ENCODE measurements at places on chromosomes 13 and 19.

DNA sequence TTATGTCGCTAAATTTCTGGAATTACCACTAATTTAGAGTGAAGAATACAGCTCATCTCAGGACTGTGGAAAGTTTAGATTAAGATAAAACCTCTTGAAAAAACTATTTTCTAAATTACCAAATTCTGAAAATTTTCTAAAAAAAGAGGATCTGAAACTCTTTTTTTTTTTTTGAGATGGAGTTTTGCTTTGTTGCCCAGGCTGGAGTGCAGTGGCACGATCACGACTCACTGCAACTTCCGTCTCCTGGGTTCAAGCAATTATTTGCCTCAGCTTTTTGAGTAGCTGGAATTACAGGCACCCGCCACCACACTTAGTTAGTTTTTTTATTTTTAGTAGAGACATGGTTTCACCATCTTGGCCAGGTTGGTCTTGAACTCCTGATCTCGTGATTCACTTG is 16.6 kb upstream of the ZNF253 start:
- DNase-seq, result no peak

DNA sequence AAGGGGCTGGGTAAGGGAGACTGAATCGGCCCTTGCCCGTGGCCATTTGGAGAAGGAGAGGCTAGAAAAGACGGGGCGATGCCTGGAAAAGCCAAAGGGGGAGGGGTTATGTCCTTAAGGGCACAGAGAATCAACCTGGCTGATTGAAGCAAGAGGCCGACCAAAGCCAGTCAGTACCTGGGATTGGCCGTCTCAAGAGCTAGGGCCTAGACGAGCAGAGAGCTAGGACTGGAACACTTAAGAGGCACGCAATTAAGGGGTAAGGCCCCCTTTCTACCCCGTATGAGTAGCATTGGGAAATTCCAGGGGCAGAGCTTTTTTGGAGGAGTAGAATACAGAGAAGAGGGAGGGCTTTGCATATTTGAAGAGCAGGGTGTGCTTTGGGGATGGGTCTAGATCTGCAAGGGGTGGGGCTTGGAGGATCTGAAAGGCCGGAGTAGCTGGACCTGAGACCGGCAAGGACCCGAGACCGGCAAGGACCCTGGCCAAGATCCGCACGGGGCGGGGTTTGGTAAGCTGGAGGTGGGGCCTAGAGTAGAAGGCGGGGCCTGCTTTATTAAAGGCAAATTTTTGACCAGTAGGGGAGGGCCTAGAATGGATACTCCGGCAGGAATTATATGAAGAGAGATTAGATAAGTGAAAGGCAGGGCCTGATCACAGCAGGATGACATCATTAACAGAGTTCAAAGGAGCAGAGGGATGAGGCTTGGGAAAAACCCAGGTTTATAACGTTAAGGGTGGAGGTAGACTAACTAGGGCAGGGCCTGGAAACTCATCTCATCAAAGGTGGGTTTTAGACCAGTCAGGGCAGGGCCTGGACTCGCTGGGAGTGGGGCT is 10.7 kb upstream of the CACNG6 start:
- DNase-seq, result no peak

- DNase-seq, result no peak
Observed at GRCh38 chr13:76351541-76352229, 534.5 kb downstream of the KCTD12 start.

DNA sequence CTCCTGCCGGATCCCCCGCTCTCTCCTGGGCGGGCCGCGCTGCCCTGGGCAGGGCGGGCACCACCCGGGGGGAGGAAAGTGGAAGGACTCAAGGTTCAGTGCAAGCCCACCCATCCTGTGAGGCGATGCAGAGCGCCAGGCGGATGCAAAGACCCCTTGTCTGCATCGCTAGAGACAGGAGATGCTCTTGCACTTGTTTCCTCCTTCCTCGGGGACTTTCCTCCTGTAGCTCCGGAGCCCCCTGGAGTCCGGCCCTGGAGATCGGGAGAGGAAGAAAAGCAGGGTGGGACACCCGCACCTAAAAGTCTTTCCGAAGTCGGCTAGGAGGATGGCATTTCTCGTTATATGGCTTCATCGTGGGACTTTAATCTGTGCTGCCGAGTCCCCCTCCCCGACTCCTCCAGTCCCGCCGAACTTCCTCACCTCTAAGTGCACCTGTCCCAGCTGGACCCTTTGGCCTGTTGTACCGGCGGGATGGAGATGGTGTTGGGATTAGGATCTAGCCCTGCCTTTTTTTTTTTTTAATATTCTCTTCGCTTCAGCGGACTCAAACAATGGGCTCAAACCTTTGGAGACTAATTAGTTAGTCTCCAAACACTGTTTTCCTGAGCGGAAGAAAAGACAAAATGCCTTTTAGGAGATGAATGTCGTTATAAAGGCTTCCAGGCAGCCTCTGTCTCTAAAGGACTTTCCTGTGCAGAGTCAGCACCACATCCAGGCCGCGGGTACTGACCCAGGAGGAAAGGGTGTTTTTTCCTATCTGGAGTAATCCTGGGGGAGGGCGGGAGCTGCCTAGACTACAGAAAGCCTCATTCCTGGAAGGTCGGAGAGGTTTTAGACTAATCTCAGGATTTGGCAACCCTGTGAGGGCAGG is 725 bp downstream of the FAM124A start:
- DNase-seq, result no peak

DNA sequence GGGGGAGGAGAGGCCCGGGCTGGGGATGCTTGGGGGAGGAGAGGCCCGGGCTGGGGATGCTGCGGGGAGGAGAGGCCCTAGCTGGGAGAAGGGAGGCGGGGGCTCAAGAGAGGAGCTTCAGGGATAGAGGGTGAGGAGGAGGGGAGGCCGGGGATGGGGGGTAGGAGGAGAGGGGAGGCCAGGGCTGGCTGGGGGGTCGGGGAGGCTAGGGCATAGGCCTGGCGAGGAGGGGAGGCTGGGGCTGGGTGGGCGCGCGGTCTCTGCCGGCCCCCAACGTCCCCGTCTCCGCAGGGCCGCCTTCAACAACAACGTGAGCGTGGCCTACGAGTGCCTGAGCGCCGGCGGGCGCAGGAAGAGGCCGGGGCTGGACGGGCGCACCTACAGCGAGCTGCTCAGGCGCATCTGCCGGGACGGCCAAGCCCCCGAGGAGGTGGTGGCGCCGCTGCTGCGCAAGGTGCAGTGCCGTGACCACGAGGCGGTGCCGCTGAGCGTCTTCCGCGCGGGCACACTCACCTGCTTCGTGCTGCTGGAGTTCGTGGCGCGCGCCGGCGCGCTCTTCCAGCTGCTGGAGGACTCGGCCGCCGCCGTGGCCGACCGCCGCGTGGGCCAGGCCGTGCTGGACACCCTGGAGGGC is 11.4 kb downstream of the TPGS1 start:
- DNase-seq, result no peak

DNA sequence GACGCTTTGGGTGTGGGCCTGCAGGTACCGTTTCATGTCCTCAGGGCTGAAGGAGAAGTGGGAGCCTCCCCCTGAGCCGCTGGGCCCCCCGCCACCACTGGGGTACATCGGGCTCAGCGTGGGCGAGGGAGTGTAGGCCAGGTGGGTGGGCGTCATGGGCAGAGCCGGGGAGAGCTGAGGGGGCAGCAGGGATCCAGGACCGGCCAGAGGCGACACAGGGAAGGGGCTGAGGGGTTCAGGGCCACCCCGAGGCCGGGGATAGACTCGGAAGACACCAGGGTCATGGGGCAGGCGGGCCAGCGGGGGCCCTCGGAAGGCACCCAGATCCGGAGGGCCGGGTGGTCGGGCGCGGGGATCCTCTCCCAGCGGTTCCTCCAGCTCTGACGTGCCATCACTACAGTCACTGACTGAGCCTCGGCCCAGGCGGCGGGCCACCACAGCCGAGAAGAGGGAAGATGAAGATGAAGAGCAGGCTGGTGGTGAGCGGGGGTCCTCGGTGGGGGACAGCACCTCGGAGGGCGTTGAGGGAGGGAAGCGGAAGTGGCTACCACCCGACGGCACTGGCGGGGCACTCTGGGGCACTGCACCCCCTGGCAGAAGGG is 5.7 kb downstream of the ERF start:
- no peak for DNase-seq

DNA sequence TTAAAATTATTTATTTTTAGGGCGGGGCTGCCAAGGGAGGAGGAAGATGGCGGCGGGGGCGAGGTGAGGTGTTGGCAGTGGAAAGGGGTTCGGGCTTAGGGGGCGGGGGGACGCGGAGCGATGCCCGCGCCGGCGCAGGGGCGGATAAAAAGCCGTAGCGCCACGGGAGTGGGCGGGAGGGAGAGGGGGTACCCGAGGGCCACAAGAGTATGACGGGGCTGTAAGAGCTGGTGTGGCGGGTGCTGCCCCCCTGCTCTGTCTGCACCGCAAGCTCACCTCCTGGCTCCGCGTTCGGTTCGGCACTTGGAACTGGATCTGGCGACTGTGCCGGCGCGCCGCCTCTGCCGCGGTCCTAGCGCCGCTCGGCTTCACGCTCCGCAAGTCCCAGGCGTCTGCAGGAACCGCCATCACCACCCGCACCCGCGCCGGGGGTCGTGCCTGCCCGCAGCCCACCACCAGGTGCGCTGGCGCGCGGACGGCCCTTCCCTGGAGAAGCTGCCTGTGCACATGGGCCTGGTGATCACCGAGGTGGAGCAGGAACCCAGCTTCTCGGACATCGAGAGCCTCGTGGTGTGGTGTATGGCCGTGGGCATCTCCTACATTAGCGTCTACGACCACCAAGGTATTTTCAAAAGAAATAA is 265.2 kb upstream of the SGCG start:
- DNase-seq, result peak; percentile 41

- DNase-seq, result no peak
Observed at GRCh38 chr19:39937787-39938186, 3.4 kb upstream of the FCGBP start.

DNA sequence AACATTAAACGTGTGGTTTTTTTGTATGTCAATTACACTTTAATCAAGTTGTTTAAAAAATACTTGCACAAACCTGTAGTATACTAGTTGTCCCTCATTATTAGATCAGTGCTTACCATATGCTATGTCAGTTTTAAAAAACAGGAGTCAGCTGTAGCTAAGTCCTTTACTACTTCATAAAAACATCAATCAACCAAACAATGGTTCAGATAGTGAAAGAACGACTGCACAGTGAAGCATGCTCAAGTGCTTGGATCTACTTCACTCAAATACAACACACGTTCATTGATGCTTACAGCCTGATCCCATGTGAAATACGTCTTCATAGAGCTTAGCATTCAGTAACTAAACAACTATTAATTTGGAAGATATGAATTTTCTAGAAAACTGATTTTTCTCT is 225.0 kb downstream of the FGF14 start:
- no peak for DNase-seq

DNA sequence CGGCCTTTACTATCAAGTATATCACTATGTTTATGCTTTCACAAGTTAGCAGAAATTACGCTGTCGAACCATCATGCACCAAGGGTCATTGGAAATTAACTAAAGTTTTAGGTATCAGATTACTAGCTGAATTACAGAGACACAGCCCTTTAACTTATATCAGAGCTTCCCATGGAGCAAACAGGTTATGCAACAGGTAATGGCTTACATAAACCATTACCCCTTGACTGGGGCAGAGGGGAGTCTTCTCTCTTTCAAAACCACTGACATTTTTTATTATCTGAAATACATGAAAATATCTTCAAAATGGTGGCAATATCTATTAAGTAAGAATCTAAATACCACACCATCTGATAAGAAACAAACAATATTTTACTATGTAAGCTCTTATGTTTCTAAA is 1692.9 kb upstream of the SLC10A2 start:
- no peak for DNase-seq

GRCh38 chr13:92354583-92354982 is 872.0 kb upstream of the GPC6 start:
- DNase-seq, result no peak

DNA sequence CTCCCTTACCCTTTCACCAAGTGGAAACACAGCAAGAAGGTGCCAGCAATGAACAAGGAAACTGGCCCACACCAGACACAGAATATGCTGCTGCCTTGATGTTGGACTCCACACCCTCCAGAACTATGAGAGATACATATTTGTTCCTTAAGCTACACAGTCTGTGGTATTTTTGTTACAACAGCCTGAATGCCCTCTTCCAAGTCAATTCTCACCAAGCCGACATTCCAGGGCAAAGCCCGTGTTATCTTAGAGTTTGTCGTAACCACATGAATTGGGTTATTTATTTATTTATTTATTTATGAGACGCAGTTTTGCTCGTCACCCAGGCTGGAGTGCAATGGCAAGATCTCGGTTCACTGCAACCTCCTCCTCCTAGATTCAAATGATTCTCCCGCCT is 14.9 kb downstream of the FGF21 start:
- no peak for DNase-seq

DNA sequence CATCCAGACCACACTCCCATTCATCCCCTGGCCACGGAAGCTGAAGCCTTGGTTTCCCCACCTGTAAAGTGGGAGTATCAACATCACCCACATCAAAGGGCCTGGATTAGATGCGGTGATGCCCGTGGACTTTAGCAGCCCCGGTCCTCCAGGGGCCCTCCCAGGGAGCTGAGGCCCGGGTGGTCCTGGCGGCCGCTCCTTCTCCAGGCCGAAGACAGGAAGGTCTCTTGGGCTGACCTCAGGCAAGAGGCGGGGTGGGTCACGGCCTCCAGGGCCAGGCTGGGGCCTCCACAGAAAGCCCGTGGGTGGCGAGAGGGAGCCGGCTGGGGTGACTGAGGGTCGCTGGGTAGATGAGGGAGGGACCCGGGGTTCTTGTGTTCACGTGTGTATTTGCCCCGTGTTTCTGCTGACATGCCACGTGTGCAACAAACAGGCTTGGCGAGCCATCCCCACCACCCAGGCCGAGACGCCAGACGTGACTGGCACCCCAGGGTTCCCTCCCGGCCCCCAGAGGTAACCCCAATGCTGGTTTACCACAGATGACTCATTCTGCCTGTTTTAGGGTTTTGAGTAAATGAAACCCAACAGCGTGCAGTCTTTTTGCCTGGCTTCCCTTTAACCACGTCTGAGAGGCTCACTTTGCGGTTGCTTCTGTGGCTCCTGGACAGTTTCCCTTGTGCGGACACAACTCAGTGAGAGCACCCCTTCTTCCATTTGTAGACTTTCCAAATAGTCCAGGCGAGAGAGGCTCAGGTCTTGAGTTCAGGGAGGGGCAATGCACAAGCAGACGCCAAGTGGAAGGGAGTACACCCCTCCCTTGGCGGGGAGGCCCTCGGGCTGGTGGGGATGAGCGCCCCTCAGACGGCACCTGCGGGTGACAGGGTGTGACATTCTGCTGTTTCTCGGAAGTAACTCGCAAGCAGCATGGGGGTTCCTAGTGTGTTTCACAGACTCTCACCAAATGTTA is 42.9 kb downstream of the C13orf46 start:
- DNase-seq, result no peak

GRCh38 chr19:23460656-23461055 is 65.4 kb upstream of the ZNF91 start:
- no peak for DNase-seq

- no peak for DNase-seq
Observed at GRCh38 chr13:21638319-21639282, 32.3 kb upstream of the FGF9 start.

All from iPS DF 6.9 (cell line).